ENCODE measurements at places on chromosomes 2 and 18.
A peak's percentile ranks its signal among the peaks of the same experiment; 100 is the strongest.

- no peak for DNase-seq
Observed at GRCh38 chr2:218961229-218961628, 1.8 kb downstream of the CDK5R2 start.

DNA sequence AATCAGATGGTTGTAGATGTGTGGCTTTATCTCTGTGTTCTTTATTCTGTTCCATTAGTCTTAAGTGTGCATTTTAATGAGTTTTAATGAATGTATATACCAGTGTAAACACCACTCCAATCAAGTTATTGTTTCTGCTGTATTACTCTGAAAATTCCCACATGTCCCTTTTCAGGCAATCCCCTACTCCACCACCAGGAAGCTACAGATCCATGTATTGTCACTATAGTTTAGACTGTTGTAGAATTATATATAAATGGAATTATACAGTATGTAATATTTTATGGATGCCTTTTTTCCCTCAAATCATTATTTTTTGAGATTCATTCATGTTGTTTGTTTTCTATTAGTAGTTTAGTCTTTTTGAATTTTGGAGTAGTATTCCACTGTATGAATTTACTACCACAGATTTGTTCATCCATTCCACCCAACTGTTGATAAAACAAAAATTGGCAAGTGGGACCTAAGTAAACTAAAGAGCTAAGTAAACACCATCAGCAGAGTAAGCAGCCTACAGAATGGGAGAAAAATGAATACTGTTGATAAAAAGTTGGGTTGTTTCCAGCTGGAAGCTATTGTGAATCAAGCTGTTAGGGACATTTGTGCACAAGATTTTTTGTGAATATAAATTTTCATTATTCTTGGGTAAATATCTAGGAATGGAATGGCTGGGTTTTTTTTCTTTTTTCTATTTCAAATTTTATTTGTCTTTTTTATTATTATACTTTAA lies 262.0 kb downstream of the CAMKMT start:
- no peak for DNase-seq

DNA sequence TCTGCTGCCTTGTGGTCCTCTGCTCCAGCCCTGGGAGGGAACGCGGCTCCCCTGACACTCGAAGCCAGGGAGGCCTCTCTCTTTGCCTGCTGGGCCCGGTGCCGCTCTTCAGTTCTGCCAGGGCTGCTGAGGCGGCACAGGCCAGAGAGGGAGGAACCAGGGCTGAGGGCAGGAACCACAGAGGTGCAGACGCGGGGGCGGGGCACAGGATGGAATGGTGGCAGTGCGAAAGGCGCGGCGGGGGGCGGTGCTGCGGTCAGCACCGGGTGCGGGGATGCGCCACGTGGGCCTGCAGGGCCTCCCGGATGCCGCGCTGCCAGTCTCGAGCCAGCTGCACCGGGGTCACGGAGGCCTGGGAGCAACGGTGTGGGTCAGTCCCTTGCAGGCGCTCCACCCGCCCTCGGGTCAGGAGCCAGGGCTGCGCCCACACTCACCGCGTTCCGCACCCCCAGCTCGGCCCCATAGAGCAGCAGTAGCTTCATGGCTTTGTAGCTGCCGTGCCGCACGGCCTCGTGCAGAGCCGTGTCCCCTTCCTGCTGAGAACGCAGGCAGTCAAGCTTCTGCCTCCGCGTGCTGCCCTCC lies 4.4 kb downstream of the ANKRD23 start:
- no peak for DNase-seq

DNA sequence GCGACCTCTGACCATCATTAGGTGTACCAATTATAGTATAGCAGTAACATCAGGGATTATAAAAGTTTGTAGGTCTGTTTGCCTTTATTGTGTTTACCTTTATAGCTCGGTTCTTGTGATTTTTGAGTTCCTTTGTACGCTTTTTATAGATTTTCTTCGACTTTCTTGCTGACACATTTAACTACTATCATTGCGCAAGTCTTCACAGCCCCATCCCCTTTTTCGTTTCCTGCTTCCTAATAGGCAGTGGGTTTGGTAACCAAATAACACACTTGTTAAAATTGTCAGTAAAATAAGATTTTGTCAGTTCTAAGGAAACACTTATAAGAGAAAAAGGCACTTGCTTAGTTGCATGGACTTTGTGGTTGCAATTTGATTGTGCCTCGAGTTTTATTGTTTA lies 541.5 kb downstream of the LRP1B start:
- no peak for DNase-seq

GRCh38 chr18:34600158-34600557 lies 109.9 kb upstream of the DTNA start:
- DNase-seq = no peak

GRCh38 chr18:51398104-51398503 lies 200.6 kb upstream of the MEX3C start:
- DNase-seq = no peak

DNA sequence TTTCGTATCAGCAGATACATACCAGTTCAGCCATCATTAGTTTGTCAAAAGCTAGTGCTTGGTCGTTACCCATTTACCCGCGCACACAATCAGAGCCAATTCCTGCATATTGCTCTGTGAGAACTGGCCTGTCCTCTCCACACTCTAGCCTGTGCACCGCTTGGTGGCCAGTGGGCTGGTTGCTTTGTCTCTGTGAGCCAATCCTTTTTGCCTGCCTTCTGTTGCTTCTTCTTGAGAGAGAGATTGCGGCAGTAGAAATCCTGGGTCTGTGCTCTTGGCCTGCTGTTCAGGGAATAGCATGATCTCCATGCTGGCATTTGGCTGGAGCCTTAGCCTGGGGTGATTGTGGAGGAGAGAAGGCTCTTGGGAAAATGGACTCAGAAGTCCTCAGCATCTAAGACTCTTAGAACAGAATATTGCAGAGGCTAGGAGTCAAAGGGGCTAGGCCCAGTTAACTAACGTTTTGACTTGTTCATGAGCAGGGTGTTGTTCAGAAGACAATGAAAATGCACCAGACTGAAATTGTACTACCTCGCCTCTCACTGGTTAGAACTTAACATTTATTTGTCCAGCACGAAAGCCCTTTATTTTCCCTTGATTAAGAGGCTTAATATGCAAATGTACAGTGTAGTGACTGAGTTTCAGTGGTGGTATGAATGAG lies 37.1 kb downstream of the MAP4K4 start:
- DNase-seq = no peak

DNA sequence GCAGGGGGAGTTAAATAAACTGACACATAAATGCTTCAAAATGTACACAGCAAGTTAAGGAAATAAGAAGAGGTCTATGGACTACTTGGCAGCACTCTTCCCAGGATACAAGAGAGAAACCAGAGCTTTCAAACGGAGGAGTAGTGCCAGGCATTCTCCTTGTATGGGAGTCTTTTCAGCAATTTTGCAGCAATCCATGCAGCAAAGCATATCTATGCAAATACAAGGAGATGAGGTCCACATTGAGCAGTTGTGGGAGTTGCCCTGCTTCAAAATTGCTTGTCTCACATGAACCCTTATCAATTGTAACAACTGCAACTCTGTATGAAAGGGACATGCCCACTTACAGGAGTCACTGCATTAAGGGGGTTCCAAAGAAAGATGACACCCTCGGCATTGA lies 37.8 kb downstream of the SCN9A start:
- no peak for DNase-seq

DNA sequence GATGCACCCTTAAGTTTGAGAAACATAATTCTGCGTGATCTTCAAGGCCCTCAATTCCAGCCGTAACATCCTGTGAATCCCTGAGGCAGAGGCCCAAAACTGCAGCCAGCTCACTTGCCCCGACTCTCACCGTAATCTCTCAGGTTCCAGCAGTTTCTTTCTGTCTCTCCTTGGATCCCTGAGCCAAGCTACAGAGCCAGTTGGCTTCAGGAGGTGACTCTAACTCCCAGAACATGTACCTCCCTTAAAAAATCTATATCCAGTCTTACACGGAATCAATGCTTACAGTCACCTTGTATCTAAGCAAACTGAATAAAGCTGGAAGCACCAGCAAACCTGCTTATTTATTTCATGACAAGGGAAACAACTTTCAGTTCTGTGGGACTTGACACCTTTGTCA lies 300.4 kb downstream of the SETBP1 start:
- no peak for DNase-seq

GRCh38 chr18:62420151-62420512 lies 95.0 kb downstream of the TNFRSF11A start:
- DNase-seq = peak; percentile 11

DNA sequence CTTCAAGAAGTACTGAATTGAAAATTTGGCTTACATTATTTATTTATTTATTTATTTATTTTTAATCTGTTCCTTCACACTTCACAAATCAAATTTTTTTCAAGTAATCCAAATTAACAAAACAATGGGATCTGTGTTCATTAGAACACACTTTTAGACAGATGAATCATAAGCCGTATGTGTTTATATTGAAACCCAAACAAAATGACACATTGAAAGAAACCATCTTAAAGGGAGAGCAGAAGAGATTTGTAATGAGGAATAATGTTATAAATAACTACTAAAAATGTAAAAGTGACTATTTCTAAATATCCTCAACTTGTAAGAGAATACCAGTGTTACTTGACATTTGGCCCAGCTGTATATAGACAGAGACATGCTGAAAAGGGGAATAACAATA lies 991.0 kb upstream of the CHAC2 start:
- no peak for DNase-seq

DNA sequence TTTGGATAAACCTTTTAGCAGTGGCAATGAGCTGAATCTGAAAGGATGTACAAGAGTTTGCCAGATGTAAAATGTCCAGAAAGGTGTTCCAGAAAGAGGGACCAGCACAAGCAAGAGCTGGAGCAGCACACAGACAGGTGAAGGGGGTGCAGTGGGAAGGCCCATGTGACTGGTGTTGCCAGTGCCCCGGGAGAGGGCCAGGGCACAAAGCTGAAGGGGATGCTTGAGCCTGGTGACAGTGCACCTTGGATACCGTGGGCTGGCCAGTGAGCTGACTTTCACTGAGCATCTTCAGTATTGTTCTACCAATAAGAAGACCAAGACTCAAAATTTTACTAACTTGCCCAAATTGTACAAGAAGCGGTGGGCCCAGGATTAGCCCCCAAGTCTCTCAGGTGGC lies 132.3 kb upstream of the ALPP start:
- DNase-seq = no peak

DNA sequence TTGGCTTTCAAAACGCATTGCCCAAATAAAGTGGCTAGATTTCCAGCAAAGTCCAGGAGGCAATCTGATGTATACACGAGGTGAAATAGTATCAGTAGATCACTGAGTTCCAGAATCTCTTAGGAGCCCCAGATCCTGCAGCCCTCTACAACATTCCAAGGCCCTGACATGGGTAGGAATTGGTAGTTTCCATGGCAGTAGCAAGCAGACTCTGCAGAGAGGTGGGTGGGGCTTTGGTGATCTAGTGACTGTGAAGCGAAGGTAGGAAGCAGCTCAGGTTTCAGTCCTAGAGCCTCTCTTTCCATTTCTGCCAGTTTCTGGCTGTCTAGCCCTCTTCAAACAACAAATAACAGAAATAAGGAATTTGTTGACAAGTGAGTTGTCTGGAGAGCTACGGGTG lies 13.8 kb upstream of the SGPP2 start:
- DNase-seq = no peak

DNA sequence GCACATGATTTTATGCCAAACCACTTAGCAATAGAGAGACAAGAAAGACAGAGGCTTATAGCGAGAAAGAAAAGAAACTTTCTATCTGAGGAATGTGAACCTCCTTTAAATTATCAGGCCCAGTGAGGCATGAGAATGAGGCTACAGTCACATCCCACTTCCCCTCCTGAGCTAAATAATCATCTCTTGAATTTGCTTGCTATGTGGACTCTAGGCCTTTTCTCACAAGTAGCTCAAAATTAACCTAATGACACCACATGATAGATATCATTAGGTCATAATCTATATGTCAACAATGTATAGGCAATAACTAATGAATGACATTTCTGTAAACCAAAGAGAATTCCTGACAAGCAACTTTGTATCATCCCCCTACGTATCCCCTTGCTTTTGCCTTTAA lies 301.5 kb upstream of the MGAT5 start:
- no peak for DNase-seq

- DNase-seq = no peak
Observed at GRCh38 chr18:21484851-21485636, 115.5 kb downstream of the ESCO1 start.

DNA sequence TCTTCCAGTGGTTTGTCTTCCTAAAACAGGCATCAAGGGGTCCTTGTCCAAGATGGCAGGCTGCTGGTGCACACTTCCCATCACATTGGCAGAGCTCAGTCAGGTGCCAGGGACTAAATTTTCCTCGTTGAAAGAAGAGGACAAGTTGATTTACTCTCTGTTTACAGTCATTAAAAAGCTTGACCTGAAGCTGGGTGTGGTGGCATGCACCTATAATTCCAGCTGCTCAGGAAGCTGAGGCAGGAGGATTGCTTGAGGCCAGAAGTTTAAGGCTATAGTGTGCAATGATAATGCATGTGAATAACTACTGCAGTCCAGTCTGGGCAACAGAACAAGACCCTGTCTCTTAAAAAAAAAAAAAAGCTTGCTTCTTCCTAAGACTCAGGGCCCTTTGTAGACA lies 3.6 kb upstream of the PLB1 start:
- DNase-seq = no peak

GRCh38 chr2:124027182-124027581 lies 2.1 kb downstream of the CNTNAP5 start:
- no peak for DNase-seq

- DNase-seq = no peak
Observed at GRCh38 chr2:3420076-3420768, 40.7 kb downstream of the TRAPPC12 start.

DNA sequence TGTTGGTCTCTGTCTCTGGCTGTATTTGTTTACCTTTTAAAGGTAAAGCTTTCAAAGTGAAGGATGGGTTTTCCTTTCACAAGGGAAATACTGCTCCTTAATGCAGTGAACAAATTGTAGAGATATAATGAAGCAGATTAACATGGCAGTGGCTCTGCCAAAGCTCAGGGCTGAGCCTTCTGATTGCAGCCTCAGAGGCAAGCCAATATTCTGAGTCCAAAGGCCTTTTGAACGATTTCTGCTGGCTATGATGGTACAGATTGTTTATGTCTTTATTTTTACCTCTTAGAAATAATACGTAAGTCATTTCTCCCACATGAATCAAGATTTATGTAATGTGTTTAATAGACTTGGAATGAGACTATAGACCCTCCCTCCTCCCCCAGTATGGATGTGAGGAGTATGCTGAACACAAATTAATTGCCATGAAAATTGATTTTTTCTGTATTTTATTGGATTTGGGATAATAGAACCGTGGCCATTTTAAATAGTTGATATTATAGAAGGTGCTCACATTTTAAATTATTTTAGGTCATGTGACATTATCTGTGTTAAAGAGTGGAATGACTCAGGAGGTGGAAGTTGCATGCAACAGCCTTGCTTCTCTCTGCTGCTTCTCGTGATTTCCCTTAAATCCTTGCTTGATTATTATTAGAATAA lies 772 bp downstream of the SCN2A start:
- DNase-seq = no peak
